ENCODE measurements at places on chromosomes 3 and 15.

DNA sequence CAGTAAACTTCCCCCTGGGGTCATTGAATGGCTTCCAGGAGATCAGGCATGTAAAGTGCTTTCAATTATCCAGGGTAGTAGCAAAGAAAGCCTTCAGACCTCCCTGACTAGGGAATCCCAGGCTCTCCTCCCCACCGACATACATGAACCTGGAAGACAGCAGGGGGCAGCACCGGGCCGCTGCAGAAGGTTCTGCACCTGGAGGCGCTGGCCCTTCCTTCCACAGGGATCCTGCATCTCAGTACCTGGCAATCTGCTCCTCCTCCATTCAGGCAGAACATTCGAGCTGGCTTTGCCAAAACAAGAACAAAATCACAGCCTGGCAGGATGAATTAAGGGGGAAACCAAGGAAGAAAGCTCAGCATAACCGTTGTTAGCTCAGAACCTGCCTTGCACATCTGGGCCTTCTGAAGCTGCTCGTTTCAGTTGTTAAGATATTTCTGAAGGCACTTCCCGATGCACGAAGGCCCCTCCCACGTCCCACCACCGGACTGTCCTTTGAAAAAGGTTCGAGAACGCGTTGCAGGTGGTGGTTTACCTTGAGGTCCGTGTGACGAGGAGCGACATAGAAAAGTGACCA is 237.7 kb downstream of the SLCO3A1 start:
- no peak for DNase-seq

GRCh38 chr3:112897791-112898190 is 51.1 kb upstream of the CD200R1L start:
- DNase-seq = no peak

- no peak for DNase-seq
Measured at GRCh38 chr3:179716811-179717210, 64.0 kb downstream of the USP13 start.

DNA sequence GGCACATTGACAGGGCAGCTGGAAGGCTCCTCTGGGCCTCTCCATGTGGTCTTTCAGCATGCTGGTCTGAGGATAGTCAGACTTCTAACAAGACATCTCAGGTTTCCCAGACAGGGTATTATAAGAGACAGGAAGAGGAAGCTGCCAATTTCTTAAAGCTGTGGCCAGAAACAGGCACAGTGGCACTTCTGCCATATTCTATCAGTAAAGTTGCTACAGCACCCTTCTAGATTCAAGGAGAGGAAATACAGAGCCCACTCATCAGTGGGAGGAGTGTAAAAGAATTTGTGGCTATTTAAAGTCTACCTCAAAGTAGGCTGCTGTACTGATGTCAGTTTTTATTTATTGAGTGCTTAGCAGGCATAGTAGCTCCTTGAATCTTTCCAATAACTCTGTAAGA is 55.5 kb downstream of the BTD start:
- DNase-seq = no peak

- DNase-seq = no peak
Measured at GRCh38 chr3:11928381-11928780, 75.8 kb upstream of the SYN2 start.

DNA sequence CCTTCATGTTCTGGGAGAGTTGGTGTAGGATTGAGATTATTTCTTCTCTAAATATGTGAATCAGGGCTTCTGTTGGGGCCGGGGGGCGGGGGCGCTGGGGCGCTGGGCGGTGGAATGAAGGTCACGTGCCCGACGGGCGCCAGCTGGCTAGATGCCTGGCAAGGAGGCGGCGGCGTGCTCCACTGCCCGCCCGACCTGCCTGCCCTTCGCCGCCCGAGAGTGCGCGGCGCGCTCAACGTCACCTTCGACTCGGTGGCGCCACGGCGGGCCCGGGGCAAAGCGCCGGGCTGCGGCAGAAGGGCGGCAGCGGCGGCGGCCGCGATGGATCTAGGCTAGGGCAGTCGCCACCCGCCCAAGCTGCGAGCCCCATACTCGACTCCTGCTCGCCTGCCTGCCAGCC is 47.0 kb upstream of the LHFPL4 start:
- DNase-seq = no peak

GRCh38 chr15:53807501-53807900 is 48.0 kb upstream of the WDR72 start:
- no peak for DNase-seq

DNA sequence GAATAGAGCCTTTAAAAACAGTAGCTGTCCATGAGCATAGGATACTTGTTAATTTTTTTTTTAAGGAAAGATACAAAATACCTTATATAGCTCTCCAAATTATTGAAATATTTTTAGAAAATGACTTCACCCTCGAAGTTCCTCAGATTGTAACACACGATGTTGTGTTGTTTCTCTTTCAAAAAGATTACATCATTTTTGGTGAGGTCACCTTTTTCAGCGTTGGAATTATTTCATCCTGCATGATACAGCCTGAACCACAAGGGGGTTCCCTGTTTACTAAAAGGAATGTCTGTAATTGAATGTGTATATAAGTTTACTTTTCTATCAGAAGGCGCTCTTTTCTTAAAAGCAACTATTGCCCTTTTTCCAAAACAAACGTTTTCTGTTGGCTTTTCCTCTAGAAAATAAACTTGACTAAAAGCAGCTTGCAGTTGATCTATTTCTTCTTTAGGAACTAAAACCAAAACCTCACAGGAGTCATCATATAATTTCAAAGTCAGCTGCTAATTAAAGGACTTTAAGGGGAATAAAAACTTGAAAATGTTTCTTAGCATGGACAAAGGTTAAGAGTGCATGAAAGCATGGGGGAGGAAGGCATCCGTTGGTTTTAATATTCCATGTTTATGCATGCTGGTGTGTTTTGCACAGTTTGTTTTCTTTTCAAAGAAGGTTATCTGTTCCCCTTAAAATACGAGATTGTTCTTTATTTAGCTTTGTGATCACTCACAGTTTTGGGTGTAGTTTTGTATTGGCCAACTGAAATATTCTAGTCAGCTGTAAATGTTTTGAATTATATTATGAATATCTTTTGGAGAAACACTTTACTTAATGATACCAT is 29.4 kb downstream of the LYSMD4 start:
- no peak for DNase-seq

GRCh38 chr15:63218100-63218808 is 28.8 kb downstream of the RAB8B start:
- DNase-seq = no peak

- no peak for DNase-seq
Measured at GRCh38 chr3:47117807-47118364, 46.0 kb downstream of the SETD2 start.

DNA sequence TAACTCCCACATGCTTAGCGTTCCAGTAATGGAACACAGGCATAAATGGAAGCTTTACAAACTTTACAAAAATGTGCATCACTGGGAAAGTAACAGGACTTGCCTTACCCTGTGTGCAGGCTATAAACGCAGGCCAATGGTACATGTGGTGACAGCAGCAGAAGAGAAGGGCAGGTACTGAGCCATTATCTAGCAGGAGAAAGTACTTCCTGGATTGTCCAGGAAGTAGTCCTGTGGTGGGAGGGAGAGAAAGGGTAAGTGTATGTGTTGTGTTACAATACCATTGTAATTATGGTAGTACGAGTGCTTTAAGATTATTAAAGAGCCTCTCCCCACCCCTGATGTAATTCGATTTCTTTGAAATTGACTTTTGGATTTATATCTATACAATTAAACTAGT is 5.3 kb downstream of the ATP1B3 start:
- no peak for DNase-seq

- DNase-seq = no peak
Measured at GRCh38 chr3:29176501-29176900, 104.4 kb upstream of the RBMS3 start.

DNA sequence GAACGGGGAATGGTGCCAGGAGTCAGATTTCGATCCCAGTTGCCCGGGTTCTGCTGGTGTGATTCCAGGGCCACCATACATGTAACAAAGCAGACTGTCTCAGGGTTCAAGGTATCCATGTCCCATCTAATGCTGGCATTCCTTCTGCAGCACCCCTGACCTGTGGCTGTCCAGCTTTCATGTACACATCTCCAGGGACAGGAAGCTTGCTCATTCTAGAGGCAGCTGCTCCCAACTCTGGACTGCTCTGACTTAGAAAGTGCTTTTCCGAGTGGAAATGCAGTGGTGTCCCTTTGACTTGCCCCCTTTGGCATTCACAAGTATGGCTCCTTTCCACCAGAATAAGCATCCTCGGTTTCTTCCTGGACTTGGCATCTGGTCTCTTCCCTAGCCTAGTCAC is 30.9 kb downstream of the PML start:
- no peak for DNase-seq

GRCh38 chr3:177141471-177141870 is 55.8 kb downstream of the TBL1XR1 start:
- no peak for DNase-seq

DNA sequence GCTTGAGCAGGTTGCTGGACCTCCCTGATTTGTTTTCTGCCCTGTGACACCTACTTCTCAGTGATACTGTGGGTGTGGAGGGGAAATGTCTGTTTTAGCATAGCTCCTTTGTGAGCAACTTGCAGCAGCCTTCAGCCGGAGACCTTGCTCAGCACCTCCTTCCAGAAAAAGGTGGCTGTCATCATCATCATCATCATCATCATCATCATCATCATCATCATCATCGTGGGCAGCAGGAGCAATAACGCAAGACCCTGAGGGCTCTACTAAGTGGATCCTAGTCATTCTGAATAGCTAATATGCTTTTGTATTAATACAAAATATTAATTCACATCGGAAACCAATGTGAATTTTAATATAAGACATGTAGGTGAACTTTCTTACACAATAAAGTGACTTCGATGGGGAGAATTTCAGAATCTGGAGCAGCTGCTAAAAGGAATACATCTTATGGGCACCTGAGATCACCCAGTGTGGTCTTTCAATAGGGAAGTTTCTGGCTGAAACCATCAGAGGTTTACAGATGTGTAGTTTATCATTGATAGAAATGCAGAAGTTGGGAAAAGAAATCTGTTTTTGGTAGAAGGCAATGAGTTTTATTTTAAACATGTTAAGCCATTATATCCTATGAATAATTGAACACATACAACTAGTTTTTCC is 8.6 kb downstream of the GABRR3 start:
- no peak for DNase-seq

- DNase-seq = no peak
Measured at GRCh38 chr3:89042236-89042835, 65.1 kb upstream of the EPHA3 start.

GRCh38 chr15:41790756-41791546 is 16.7 kb downstream of the MAPKBP1 start:
- no peak for DNase-seq

DNA sequence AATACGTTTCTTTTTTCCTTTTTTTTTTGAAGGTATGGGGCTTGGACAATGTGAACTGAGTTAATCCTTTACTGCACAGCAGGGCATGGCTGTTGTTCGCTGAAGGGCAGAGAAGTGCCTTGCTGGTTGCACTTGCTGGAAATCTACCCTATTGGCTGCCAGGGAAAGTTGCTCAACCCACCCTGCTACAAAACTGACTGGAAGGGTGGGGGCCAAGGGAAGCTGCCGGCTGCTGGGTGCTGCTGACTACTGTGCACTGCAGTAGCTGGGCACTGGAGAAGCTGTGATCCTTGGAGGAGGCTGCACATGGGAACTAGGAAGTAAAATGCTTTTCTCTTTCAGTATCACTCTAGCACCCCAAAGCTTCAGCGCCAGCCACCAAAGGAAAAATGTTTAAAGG is 70.5 kb downstream of the ETV5 start:
- DNase-seq = no peak

- DNase-seq = peak; percentile 30
Measured at GRCh38 chr3:113606539-113607218, 74.3 kb downstream of the SIDT1 start.

GRCh38 chr15:36658898-36659639 is 79.6 kb downstream of the CDIN1 start:
- no peak for DNase-seq

- DNase-seq = no peak
Measured at GRCh38 chr15:58666957-58667356, 82.5 kb downstream of the ADAM10 start.

DNA sequence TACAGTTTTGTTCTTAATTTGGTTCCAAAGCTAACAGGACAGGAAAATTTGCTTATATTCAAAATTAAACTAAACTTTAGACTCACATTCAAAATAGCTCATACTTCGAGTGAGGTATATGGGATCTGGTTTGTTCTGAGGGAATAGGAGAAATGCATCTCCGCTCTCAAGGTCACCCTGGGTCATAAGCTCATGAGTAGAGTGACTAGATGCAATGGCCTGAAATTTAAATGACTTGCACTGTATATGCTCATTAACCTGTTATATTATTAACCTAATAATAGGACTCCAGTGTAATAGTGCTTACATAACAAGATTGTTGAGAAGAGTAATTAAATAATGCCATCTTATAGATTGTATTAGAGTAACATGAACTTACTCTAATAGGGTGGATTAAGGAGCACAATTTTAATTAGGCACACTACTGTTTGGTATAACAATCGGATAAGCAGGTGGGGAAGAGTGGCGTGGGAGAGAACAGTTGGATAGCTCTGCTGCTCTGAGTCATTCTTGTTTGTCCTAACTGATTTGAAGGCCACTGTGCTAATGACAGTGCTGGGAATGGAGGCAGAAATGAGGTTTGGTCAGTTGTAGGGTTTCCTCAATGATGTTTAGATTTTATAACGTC is 5.2 kb downstream of the NKTR start:
- DNase-seq = no peak

- no peak for DNase-seq
Measured at GRCh38 chr15:31571676-31572075, 245.0 kb downstream of the KLF13 start.

- DNase-seq = no peak
Measured at GRCh38 chr3:112568642-112569041, 6.8 kb downstream of the SLC35A5 start.

- no peak for DNase-seq
Measured at GRCh38 chr3:190375671-190376070, 12.3 kb upstream of the CLDN16 start.

- no peak for DNase-seq
Measured at GRCh38 chr3:28124882-28125281, 116.5 kb upstream of the CMC1 start.

DNA sequence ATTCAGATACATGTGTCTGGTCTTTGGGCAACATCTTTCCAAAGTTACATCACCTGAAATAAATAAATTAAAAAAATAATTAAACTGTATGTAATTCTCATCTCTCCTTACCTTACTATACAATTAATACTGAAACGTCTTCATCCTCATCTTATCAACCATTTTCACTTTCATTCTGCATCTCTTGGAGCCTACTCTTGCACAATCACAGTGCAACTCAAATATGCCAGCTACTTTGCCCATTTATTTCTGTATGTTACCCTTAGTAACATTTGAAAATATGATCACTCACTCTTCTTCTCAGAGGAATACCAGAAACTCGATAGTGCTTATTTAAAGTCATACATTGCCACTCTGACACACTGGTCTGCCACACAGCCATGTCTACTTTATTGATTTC is 1357.1 kb upstream of the CADM2 start:
- DNase-seq = no peak

DNA sequence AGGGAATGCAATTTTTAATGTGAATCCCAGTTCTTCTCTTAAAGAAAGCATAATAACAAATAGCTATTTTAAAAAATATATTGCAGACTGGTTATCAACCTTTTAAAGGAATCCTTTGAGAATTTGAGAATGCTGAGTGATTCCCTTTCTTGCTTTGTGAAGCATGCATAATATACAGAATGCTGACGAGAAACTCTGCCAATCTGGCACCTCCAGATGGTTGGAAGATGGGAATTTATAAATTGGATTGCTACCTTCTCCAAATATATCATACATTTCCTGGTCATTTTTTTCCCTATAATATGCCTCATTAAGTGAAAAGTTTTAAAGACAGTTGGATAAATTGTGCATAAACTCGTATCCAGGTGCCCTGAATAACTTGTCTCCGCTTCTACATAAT is 333.9 kb upstream of the ARPP21 start:
- no peak for DNase-seq

- DNase-seq = no peak
Measured at GRCh38 chr15:45871121-45871855, 236.5 kb downstream of the SQOR start.
